ENCODE measurements at places on chromosomes 16 and 17. TPM values are rescaled to one million over a fixed set of nuclear protein-coding genes. Genes with fewer than 3 reads are reported as not detected.

ACSM2A gene
- polyA plus RNA-seq = 62.8 TPM

PLA2G10 gene
- 0.74 TPM for polyA plus RNA-seq

SLC16A13 gene
- polyA plus RNA-seq = 4.8 TPM

PRSS21 gene
- 0.38 TPM for polyA plus RNA-seq

CHST4 gene
- polyA plus RNA-seq = 0.21 TPM

KCNAB3 gene
- polyA plus RNA-seq = 11.4 TPM

WDR90 gene
- polyA plus RNA-seq = 67.4 TPM

CD79B gene
- 2.3 TPM for polyA plus RNA-seq

HES7 gene
- not detected for polyA plus RNA-seq

MGAT5B gene
- polyA plus RNA-seq = 2.7 TPM

OR1A1 gene
- polyA plus RNA-seq = not detected

OXLD1 gene
- 24.0 TPM for polyA plus RNA-seq

IGFALS gene
- polyA plus RNA-seq = 2.4 TPM

CA10 gene
- polyA plus RNA-seq = 12.4 TPM

TNK1 gene
- polyA plus RNA-seq = 7.9 TPM

ENPP7 gene
- polyA plus RNA-seq = 6.0 TPM

KRT15 gene
- polyA plus RNA-seq = 3.1 TPM

IL17C gene
- polyA plus RNA-seq = not detected

ITGAX gene
- 0.83 TPM for polyA plus RNA-seq

TMEM106A gene
- 27.5 TPM for polyA plus RNA-seq

MMP25 gene
- polyA plus RNA-seq = 1.6 TPM

SLC38A8 gene
- not detected for polyA plus RNA-seq

PIK3R6 gene
- 1.8 TPM for polyA plus RNA-seq

CX3CL1 gene
- 30.3 TPM for polyA plus RNA-seq

ITGA2B gene
- polyA plus RNA-seq = 5.4 TPM

SLC22A31 gene
- 0.46 TPM for polyA plus RNA-seq

KRT24 gene
- polyA plus RNA-seq = not detected

CPNE7 gene
- 4.2 TPM for polyA plus RNA-seq

TBC1D3H gene
- 9.8 TPM for polyA plus RNA-seq

CMTM2 gene
- polyA plus RNA-seq = 0.56 TPM

NXPH3 gene
- 1.2 TPM for polyA plus RNA-seq

Measured in renal pelvis (tissue), 12 donors.